ENCODE measurements at places on chromosomes 1 and 21.

- no peak for DNase-seq
These were observed 20.9 kb downstream of the HENMT1 start for GRCh38 chr1:108639899-108640560.

GRCh38 chr1:229380536-229381160, 37.8 kb upstream of the CCSAP start:
- no peak for DNase-seq

- no peak for DNase-seq
These were observed 10.4 kb downstream of the PPP2R5A start for GRCh38 chr1:212295579-212295978.

GRCh38 chr1:184970691-184971161, 3.6 kb downstream of the NIBAN1 start:
- DNase-seq: peak; percentile 33

- DNase-seq: no peak
These were observed 9.3 kb downstream of the EEIG2 start for GRCh38 chr1:108569097-108569728.

DNA sequence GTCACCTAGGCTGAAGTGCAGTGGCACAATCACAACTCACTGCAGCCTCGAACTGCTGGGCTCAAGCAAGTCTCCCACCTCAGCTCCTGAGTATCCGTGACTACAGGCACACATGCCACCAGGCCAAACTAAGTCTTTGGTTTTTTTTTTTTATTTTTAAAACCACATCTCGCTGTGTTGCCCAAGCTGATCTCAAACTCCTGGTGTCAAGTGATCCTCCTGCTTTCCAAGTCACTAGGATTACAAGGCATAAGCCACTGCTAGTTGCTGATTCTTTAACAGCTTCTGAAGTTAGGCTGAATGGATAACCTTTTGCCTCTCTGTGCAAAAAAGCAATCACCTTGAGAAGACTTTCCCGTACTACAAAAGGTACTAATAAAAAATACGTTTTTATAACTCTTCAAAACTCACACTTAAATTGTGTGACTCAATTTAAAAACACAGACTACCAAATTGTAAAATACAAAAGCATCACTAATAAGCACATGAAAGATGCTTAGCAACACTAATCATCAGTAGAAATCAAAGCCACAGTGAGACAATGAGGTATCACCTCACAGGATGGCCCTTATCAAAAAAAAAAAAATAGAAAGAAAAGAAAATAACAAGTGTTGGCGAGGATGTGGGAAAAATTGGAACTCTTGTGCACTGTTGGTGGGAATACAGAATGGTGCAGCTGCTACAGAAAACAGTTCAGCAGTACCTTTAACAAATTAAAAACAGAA, 40.3 kb downstream of the PTPN14 start:
- no peak for DNase-seq

DNA sequence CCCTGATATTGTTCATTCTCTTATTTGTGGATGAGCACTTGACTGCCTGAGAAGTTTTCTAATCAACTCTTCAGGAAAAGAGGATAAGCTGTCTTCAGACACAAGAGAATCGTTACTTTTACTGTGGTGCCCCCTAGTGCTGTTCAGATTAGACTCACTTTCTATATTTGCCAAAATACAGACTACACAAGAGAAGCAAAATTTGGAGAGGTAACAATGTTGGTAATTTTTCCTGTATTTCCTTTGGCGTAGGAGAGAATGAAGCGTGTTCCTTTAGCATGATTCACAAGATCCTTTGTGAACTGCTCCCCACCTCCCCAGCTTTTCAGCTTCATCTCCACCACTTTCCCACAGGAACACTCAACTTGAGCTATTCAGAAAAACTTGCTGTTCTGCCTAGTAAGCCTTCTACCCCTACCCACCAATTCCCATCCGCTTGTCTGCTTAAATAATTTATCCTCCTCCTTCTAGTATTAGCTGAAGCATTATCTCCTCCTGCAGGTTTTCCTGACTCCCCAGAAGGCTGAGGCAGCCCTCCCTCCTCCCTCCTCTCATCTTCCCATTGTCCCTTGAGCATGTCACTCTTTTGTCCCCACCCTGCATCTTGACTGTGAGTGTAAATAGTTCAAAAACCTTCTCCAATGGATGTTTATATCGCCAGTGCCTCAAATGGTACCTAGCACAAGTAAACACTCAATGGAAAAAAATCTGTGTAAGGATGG, 4.5 kb downstream of the TNFSF4 start:
- peak; percentile 28 for DNase-seq

DNA sequence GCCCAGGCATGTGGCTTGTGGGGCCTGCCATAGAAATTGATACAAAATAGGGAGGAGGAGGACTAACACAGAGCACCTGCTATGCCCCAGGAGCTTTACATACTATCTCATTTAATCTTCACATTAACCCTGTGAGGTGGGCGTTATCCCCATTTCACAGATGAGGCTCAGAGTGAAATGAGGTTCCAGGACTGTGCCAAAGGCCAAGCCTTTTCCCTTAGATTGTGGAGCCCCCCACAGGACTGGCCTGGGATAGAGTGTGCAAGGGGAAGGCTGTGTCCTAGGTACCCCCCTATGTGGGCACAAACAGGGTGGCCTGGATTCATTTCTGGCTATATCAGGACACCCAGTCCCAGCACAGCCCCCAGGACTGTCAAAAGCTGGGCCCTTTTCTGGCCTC, 2.2 kb upstream of the DDOST start:
- no peak for DNase-seq

GRCh38 chr1:239262538-239262937, 123.8 kb upstream of the CHRM3 start:
- peak; percentile 67 for DNase-seq

DNA sequence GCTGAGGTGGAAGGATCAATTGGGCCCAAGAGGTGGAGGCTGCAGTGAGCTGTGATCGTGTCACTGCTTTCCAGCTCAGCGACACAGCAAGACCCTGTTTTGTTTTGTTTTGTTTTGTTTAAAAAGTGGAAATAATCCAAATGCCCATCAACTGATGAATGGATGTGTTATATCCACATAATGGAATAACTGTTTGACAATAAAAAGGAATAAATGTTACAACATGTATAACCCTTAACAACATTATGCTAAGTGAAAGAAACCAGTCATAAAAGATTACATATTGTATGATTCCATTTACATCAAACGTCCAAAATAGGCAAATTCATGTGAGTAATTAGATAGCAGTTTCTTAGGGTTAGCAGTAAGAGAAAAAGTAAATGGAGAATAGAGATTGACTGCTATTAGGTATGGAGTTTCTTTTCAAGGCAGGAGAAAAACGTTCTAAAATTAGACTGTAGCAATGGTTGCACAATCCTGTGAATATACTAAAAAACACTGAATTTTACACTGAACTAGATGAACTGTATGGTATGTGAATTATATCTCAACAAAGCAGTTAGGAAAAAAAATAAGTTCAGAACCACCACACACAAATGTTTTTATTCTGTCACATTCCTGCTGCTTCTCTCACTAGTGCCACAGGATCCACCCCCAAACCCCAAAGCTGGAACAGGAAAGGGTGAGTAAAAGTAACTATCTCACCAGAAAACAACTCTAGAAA, 15.7 kb downstream of the FOXJ3 start:
- peak; percentile 22 for DNase-seq

GRCh38 chr1:245500546-245500945, 345.8 kb downstream of the KIF26B start:
- peak; percentile 76 for DNase-seq

- no peak for DNase-seq
These were observed 31.4 kb upstream of the ARTN start for GRCh38 chr1:43902058-43902831.

DNA sequence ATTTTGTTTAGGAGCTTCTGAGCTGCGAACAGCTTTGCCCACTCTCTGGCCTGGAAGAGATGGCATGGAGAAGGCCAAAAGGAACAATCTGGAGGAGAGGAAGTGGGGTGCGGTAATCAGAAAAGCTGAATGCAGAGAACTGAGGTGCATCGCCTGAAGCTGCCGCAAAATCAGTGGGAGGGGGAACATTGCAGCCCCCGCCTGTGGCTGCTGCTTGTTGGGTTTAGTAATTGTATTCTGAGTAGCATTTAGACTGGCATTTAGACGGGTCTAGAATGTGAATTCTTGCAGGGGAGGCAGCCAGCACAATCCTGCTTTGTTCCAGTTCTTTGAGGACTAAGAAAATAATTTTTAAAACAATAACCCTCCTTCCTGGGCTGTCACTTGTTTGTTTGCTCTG, 25.4 kb downstream of the NFASC start:
- DNase-seq: no peak

DNA sequence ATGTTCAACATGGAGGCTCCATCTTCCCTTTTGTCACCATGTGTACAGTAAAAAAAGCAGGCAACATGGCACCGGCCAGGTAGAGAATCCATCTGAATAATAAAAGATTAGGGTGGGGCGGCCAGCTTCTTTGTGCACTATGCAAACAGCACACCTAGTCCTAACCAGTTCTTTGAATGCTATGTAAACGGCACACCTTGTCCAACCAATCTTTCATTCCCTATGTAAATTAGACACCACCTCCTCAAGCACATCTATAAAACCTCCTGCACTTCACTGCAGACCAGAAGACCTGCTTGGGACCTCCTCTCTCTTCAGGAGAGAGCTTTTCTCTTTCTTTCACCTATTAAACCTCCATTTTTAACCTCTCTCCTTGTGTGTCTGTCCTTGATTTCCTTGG, 28.2 kb downstream of the TFB2M start:
- DNase-seq: no peak

DNA sequence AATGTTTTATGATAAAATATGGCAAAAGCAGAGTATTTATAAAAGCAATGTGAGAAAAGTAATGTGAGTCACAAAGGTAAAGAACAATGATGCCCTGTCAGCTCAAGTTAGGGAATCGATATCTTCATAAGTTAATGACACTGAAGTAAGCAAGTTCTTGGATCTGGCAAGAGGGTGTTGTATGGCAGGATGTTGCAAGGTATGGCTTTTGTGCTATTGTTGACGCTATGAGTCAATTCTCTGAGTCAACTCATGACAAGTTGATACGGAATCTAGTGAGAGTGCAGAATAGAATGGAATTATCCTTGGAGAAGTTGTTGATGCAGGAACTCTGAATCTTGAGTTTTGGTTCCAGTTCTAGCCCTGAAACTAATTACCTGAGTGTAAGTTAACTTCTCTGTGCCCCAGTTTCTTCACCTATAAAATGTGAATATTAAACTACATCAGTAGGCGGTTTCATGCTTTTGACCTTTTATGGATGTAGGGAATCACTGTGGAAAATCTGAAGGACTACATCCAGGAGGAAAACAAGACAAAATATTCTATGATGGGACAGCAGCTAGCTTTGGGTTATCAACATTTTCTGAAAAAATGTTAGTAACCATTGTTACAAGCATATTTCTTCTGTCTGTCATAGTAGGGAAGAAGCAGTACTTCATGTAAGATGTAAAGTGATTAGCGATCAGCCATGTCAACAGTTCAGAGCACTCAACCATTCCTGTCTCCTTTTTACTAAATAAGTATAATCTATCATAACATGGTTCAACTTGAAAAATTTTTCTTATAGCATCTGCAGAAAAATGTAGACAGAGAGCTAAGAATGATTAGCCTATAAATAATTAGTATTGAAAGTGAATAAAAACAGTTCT, 96.9 kb downstream of the ATP6V1G3 start:
- DNase-seq: no peak

- no peak for DNase-seq
These were observed at the start of gene CHODL for GRCh38 chr21:18244671-18245463. Gene CHODL, plus strand, starts transcription at chr21:18244833. Its CDS starts 391 bp downstream, at chr21:18245224.

DNA sequence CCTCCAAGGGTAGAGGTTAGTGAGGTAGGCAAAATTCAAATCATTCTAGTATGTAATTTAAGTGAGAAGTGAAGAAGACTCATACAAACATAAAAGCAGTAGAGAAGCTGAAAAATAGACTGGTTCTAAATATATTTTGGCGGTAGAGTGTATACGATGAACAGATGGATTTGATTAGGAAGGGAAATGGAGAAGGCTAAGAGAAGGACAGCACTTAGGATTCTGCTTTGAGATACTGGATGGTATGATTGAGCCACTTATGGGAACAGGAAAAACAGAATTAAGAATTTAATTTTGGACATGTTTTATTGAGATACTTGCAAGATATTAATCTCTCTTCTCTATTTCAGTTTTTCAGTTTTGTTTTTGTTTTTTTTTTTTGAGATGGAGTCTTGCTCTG, 60.1 kb downstream of the EPB41 start:
- no peak for DNase-seq

- no peak for DNase-seq
These were observed 139.7 kb downstream of the RERE start for GRCh38 chr1:8677782-8678181.

- DNase-seq: no peak
These were observed 40.9 kb upstream of the LRRN2 start for GRCh38 chr1:204726478-204726877.

- no peak for DNase-seq
These were observed 184.2 kb downstream of the ETS2 start for GRCh38 chr21:38989745-38990423.

DNA sequence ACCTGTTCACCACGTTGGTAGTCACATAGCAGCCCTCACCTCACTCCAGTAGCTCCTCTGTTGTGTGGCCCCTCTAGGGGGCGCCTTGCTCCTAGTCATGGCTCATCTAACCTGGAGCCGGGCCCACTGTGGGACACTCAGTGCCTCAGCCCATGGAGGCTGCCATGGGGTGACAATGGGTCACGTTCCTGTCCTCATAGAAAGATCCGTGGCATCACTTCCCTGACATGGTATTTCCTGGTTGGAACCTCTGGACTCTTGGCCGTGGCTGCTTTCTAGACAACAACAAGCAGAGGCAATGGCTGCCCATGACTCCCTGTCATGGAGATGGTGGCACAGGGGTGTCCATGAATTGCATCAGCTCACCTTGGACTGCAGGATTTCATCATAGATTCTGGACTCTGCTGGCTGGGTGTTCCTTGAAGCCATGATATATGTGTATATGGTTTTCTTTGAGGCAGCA, 27.5 kb upstream of the SLAMF6 start:
- no peak for DNase-seq

DNA sequence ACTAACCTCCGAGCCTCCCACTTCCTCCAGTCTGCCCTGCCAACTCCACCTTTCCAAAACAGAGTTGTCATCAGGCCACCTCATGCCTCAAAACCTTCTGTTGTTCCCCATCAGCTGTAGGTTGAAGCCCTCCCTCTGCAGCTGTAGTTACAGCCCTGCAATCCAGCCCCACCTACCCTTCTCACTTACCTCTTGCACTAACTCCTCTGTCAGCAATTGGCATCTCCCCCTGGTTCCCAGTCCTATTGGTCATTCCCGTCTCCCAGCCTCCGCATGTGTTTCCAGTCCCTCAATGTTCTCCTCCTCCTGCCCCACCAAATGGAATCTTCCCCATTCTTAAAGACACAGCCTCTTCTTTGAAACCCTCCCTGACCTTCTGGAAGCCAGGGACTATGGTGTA, 100.1 kb upstream of the GCLM start:
- no peak for DNase-seq

DNA sequence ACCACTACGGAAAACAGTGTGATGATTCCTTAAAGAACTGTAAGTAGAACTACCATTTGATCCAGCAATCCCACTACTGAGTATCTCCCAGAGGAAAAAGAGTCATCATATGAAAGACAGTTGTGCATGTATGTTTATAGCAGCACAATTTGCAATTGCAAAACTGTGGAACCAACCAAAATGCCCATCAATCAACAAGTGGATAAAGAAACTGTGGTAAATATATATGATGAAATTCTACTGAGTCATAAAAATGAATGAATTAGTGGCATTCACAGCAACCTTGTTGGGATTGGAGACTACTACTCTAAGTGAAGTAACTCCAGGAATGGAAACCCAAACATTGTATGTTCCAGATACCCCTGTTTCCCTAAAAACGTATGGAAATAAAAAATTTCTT, 337.0 kb upstream of the PTBP2 start:
- DNase-seq: peak; percentile 53
